ENCODE measurements at places on chromosomes 16 and 17. TPM values are rescaled to one million over a fixed set of nuclear protein-coding genes. Genes with fewer than 3 reads are reported as not detected.

Gene GPR179
- not detected for total RNA-seq

Gene C17orf75
- total RNA-seq: 30.6 TPM

Gene ALOX15B
- total RNA-seq: not detected

Gene CYGB
- total RNA-seq: 2.0 TPM

Gene CRLF3
- 17.9 TPM for total RNA-seq

Gene FBXO47
- total RNA-seq: not detected

Gene MPO
- total RNA-seq: 0.22 TPM

Gene LUC7L
- 19.6 TPM for total RNA-seq

Gene CYTH1
- total RNA-seq: 20.8 TPM

Gene COIL
- total RNA-seq: 8.7 TPM

Gene AP1G1
- total RNA-seq: 43.8 TPM

Gene BPTF
- 18.3 TPM for total RNA-seq

Gene NKD1
- under 0.01 TPM for total RNA-seq

Gene RNF227
- 0.79 TPM for total RNA-seq

Gene NME1
- total RNA-seq: 87.7 TPM

Gene RGS9
- 0.65 TPM for total RNA-seq

Gene TNFRSF17
- not detected for total RNA-seq

Gene PPP1R27
- not detected for total RNA-seq

Gene CDIP1
- 6.0 TPM for total RNA-seq

Gene SLC7A5
- total RNA-seq: 2.6 TPM

Gene SEZ6L2
- total RNA-seq: 0.44 TPM

Gene MT1X
- total RNA-seq: 13.3 TPM

Gene MSLN
- total RNA-seq: 0.20 TPM

Gene IRF8
- total RNA-seq: 2.2 TPM

Gene TSPAN10
- 0.22 TPM for total RNA-seq

Gene GUCY2D
- total RNA-seq: not detected

All from lung microvascular endothelial cell (primary cell).